ENCODE measurements at places on chromosomes 6 and 20.

DNA sequence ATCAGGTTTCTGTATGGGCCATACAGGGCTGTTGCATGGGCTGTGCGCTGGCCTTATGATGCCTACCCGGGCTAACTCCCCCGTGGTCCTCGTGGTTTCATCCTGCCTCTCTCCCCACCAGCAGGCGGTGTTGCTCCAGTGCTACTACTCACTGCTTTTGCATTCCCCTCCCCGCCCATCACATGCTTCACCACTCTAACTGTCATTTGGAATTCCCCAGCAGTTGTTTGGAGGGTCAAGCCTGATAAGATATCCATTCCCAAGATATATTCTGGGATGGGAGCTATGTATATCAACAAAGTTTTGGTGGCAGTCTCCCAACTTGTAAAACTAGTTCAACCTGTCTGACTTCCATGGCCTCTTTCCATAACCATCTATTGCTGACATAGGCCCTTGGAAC lies 233.2 kb upstream of the SOX4 start:
- peak; percentile 57 for DNase-seq

GRCh38 chr20:51199920-51200319 lies 177.0 kb upstream of the KCNG1 start:
- DNase-seq = no peak

DNA sequence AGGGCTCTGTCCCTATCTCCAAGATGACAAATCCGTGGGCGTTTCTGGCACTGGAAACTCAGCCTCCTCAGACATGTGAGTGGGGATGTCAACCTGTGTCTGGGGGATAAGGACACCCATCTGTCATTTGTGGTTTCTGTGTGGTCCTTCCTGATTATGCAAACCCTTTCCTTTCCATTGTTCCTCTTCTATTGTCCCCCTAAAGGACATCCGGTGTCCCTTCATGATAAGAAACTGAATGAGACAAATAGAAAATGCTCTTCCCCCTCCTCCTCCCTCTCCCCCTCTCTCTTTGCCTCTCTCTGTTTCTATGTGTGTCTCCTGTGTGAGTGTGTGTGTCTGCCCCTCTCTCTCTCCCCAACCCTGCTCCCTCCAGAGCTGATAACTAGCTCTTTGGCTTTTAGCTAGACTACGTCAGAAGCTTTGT lies 11.5 kb upstream of the GLP1R start:
- DNase-seq = no peak

DNA sequence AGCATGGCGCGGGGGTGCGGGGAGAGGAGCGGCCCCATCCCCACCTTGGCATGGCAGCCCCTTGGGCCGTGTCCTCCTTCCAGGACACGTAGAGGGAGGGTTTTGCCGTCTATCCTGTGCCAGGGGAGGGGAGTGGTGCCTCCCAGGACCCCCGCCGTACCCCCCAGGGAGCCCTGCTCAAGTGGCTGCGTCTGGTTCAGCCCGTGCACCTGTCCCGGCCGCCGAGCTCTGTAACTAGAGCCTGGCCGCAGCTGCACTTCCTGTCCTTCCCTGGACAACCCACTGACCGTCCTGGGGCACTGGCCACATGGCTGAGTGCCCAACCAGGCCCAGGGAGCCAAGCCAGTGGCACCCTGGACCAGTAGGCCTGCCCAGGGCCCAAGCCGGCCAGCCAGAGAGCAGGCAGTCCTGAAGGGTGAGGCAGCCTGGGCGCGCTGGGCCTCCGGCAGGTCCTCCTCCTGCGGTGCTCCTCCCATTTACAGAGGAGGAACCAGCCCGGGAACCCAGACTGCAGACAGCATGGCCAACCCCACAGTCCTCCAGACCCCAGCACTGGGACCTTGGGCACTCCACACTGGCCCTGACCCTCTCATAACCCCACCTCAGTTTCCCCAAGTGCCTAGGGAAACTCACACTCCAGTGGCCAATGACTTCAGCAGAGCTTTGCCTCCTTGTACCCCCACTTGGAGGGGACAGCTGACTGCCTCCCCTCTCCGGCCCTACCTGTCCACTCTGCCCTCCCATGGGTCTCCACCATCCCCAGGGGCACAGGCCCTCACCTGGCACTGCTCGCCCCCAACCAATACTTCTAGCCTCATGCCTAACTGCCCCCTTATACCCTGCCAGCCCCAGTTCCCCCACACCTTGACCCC lies 8.7 kb downstream of the LAMA5 start:
- peak; percentile 50 for DNase-seq

GRCh38 chr6:112311950-112312547 lies 35.1 kb upstream of the RFPL4B start:
- peak; percentile 62 for DNase-seq

- no peak for DNase-seq
Observed at GRCh38 chr6:75023634-75024033, 182.2 kb downstream of the COL12A1 start.

GRCh38 chr6:52042141-52042885 lies 45.1 kb downstream of the PKHD1 start:
- no peak for DNase-seq

GRCh38 chr20:59564171-59564570 lies 40.2 kb upstream of the PHACTR3 start:
- no peak for DNase-seq

- DNase-seq = peak; percentile 60
Observed at GRCh38 chr6:56541030-56541600, 101.6 kb downstream of the DST start.

DNA sequence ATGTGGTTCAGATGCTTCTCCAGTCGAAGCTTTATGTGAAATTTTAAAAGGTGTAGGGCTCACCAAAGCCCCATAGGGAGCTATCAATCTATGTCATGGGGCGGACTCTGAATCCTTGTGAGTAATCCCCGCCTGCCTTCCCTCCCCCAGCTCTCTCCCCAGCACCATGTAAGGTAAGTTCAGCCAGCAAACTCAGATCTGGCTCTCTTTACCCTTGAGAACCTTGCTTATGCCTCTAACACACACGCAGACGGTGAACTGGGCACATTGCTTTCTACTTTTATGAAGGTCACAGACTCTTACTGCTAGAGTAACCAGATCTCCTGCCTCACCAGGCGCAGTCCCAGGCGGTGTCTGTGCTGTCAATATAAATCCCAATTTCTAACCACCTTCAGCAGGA lies 82.6 kb upstream of the CNKSR3 start:
- DNase-seq = peak; percentile 94
